ENCODE measurements at places on chromosomes 1 and 21.

- DNase-seq: no peak
Measured at GRCh38 chr1:5921671-5922070, 70.6 kb downstream of the NPHP4 start.

DNA sequence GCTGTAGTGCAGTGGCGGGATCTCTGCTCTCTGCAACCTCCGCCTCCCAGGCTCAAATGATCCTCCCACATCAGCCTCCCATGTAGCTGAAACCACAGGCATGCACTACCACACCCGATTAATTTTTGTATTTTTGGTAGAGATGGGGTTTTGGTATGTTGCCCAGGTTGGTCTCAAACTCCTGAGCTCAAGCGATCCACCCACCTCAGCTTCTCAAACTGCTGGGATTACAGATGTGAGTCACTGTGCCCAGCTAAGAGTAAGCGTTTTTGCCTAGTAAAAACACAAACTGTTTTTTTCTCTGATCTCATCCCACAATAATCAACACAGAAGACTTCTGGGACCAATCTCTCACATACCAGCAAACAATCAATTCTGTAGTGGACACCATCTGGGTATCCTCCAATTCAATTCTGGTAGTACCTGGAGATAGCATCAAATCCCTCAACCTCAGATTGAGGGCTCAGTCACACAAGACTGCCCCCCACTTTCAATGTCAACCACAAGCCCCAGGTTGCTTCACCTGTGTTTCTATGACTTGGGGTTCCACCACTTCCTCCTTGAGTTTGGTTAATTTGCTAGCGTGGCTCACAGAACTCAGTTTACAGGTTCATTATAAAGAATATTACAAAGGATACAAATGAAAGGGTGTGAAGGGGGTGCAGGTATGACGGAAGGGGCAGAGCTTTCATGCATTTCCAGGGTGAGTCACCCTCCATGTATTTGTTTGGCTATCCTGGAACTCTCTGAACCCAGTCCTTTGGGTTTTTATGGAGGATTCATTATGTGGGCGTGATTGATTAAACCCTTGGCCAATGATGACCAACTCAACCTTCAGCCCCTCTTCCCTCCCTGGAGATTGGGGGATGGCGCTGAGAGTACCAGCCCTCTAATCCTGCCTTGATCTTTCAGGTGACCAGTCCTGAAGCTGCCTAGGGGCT lies 40.0 kb upstream of the RHOU start:
- no peak for DNase-seq

GRCh38 chr1:165240492-165240891 lies 116.0 kb downstream of the LMX1A start:
- DNase-seq: no peak

DNA sequence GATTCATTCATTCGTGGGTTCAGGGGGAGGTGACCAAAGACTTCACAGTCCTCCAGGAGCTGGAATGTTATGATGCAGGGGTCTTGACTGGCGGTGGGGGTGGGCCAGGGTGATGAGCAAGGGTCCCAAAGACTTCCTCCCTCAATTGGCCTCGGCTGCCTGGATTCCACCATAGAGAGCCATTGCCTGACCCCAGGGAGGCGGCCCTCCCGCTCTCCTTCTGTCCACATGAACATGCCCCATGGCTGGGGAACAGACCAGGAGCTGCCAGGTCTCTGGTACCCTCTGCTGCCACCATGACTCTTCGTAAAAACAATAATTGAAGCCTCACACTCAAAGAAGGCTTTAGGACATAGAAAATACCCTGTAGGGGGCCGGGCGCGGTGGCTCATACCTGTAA lies 102.5 kb upstream of the CASZ1 start:
- DNase-seq: no peak

GRCh38 chr1:116356673-116357072 lies 16.4 kb upstream of the ATP1A1 start:
- no peak for DNase-seq

DNA sequence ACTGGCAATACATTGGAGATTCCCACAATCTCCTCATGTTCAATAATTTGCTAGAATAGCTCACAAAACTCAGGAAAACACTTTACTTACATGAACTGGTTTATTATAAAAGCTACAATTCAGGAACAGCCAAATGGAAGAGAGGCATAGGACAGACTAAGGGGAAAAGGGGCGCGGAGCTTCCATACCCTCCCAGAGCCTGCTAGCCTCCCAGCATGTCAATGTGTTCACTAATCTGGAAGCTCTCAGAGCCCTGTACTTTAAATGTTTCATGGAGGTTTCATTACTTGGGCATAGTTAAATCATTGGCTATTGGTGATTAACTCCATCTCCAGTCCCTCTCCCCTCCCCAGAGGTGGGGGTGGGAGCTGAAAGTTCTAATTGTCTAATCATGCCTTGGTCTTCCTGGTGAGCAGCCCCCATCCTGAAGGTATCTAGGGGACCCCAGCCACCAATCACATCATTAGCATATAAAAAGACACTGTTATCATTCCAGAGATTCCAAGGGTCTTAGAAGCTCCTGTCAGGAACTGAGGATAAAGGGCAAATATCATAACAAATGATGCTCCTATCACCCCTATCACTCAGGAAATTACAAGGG lies 10.9 kb upstream of the DMRTB1 start:
- no peak for DNase-seq

GRCh38 chr1:3067301-3067670 lies 1.7 kb upstream of the PRDM16 start:
- DNase-seq: no peak

- no peak for DNase-seq
Measured at GRCh38 chr1:41902159-41902577, 16.6 kb downstream of the HIVEP3 start.

- no peak for DNase-seq
Measured at GRCh38 chr1:186953876-186954275, 125.1 kb downstream of the PLA2G4A start.

DNA sequence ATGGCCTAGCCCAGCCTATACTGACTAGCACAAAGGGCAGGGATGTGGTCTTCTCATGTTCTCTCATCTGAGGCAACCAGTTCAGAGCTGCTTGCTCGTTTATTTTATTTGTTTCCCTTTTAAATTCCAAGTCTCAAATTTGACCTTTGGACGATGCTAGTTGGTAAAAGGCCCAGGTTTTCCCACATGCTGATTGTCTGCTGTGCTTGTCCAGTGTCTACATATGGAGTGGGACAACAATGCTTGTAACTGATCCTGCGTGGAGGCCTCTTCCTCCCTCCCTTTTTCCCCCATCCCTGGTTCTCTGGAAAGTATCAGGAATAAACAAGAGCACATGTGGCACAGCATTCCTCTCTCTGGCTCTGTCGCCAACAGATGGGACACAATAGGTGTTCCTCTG lies 34.0 kb upstream of the BEND5 start:
- no peak for DNase-seq

GRCh38 chr1:73635021-73635420 lies 563.0 kb downstream of the LRRIQ3 start:
- no peak for DNase-seq

DNA sequence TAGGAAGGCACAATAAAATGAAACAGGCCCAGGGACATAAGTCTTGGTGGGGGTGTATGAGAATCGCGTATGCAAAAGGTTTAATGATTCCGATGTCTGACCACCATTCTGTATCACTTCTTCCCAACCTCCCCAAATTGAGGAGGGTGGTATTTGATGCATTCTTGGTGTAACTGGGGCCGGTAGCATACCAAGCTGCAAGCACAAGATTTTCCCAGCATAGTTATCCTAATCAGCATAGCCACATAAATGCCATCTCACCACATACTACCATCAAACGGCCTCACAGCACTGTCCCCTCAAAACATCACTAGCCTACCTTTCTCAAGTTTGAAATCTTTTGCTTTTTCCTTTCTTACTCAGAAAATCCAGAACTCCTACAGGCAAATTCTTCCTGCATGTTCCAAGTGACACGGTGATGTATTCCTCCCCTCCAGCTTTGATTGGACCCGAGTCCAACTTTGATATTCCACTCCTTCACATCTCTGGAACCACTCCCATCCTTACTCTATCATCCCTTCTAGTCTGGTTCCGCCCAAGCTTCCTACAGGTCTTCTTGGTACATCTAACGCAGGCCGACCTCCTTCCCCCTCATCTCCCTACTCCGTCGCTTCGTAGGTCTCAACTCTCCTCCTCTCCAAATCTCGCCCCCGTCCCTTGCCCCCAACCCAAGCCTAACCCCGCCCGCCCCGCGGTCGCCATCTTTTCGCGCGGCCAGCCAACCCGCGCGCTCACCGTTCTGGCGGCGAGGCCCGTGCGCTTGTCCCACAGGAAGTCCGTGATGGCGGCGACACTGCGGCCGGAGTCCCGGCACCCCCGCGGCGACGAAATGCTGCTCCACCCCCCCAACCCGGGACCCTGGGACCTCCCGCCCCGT lies 600 bp downstream of the CLK2 start:
- no peak for DNase-seq

GRCh38 chr1:185483217-185483616 lies 166.2 kb upstream of the IVNS1ABP start:
- no peak for DNase-seq

DNA sequence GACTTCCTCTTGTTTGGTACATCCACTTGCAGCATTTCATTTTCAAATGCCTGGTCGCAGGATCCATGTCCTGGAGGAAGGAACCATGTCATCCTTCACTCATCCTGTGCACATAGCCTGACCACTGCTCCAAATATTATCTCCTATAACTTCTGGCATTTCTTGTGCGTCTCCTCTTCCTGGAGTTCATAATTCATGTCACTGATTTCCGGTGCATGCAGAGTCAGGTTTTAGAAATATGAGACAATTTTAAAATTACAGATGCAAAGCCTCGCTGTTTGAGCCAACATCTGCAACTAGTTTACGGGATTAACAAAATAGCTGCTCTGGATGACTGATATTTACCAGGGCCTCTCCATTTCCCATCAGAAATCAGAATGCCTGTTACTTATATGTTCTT lies 268.1 kb downstream of the DNM3 start:
- no peak for DNase-seq

GRCh38 chr1:95780836-95781235 lies 546.8 kb downstream of the RWDD3 start:
- no peak for DNase-seq

GRCh38 chr1:228298471-228298870 lies 90.6 kb downstream of the OBSCN start:
- no peak for DNase-seq

DNA sequence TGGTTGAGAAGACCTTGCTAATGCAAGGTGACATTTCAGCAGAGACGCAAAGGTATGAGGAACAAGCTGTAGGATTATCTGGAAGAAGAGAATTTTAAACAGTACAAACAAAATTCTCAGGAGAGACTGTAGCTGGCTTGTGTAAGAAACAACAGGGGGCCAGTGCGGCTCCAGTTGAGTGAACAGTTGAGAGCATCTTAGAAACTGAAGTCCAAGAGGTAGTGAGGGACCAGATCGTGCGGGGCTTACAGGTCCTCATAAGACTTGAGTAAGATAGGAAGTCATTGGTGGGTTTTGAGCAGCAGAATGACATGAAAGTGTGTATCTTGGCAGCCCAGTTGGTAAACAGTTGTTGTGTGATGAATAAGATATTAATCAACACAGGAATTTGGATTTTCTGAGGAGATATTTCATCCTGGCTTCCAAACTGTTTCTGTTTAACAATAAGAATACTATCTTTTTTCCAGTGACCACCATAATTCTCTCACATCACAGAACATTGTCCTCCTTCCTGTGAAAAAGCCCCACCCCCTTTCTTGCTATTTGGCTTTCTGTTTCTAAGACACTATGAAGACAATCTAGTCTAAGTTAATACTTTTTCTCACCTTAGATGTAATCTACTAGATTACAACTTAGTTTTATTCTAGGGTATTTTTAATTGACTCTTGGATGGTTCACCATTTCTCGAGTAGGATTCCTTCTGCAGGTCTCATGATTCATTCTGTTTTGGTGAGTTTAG lies 62.4 kb downstream of the SASS6 start:
- no peak for DNase-seq
